ENCODE measurements at places on chromosomes 4 and X.
A peak's percentile ranks its signal among the peaks of the same experiment; 100 is the strongest.

GRCh38 chr4:185317880-185318279 lies 77.8 kb downstream of the LRP2BP start:
- no peak for DNase-seq

DNA sequence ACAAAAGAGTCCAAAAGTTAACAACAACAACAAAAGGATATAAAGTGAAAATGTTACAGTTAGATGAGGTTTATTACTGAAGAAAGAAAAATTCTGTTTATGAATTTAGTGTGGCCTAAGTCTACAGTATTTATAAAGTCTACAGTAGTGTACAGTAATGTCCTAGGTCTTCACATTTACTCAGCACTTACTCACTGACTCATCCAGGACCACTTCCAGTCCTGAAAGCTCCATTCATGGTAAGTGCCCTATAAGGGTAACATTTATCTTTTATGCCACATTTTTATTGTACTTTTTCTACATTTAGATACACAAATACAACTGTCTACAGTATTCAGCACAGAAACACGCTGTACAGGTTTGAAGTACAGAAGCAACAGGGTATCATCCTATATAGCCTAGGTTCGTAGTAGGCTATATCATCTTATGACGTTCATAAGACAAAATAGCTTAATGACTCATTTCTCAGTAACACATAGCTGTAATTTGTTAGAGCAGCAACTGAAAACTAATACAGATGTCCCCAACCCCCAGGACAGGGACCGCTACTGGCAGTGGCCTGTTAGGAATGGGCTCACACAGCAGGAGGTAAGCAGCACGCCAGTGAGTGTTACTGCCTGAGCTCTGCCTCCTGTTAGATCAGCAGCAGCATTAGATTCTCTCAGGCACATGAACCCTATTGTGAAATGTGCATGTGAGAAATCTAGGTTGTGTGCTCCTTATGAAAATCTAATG lies 61.3 kb downstream of the CENPC start:
- DNase-seq: no peak

DNA sequence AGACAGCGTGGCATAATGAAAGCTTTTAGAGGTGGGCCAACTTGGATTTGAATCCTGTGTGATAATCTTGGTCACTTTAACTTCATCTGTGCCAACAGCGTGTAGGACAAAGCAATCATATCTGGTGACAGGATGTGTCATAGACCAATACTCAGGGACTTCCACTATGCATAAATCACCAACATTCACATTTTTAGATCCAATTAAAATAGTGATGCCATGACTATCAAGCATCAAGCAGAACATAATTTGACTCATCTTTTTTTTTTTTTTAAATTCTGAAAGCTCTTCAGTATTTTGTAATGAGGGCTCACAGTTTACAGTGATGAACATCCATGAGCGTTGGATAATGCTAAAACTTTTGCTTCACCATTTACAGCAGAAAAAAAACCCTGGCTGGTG lies 27.3 kb upstream of the RAPGEF2 start:
- no peak for DNase-seq

GRCh38 chr4:55133951-55134350 lies 8.6 kb upstream of the KDR start:
- DNase-seq: no peak

GRCh38 chr4:147078362-147078761 lies 132.7 kb upstream of the TTC29 start:
- DNase-seq: no peak

- peak; percentile 50 for DNase-seq
Observed at GRCh38 chr4:6201580-6202091, 1.3 kb upstream of the JAKMIP1 start.

GRCh38 chrX:30822068-30822681 lies 66.9 kb downstream of the TAB3 start:
- DNase-seq: no peak

DNA sequence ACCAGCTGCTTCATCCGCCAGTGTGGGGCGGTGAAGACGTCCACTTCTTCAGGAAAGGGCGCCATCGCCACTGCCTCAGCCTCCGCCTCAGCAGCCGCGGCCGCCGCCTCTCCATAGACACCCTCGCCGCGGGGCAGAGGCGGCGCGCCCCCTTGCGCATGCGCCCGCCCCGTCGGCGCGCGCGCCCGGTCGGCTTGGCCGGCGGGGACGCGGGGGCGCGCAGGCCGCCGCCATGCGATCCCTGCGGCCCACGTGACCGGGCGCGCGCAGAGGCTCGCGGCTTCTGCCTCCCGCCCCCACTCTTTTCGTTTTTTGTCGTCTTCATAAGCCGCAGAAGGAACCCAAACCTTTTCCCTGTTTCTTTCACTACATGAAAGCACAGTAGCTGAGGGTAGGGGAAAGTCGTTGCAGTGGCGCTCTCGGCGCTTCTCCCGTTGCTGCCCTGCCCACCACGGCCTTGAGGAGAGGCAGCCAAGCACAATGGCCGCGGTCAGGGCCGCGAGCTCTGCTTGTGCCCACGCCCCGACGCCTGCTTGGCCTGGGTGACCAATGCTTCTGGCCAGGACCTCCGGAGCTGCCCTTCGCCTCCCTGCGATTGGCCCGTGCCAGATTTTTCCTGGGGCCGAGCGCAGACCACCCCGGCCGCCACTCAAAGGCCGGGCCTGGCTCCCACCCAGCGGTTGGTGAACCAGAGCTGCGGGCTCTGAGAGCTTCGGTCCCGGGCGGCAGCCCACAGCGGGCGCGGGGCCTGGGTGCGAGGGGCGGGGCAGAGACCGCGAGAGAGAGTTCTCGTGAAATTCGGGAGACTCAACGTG lies at the start of gene FBXL5:
FBXL5 (minus strand) TSS at position 135 of the 815 bp plus-strand sequence; CDS start at position 65, 70 bp downstream.
- peak; percentile 74 for DNase-seq

GRCh38 chrX:1449036-1449822 lies 3.5 kb downstream of the ASMTL start:
- no peak for DNase-seq

GRCh38 chr4:110296892-110297291 lies 98.5 kb upstream of the ELOVL6 start:
- DNase-seq: no peak

GRCh38 chr4:16253127-16253960 lies 27.1 kb upstream of the TAPT1 start:
- no peak for DNase-seq

DNA sequence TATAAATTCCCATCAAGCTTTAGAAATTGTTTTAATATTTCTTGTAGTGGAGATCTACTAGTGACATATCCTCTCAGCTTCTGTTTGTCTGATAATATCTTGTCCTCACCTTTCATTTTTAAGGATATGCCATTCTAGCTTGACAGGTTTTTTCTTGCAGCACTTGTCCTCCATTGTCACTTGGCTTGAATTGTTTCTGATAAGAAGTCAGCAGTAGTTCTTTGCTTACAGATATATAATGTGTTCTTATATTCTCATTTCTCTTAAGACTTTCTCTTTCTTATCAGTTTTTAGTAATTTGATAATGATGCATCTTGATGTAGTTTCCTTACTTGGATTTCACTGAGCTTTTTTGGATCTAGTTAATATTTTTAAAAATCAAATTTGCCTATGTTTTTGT lies 120.6 kb upstream of the NUDT6 start:
- DNase-seq: no peak

GRCh38 chr4:87567191-87567590 lies 38.0 kb upstream of the SPARCL1 start:
- no peak for DNase-seq

- DNase-seq: no peak
Observed at GRCh38 chrX:34578237-34578636, 78.8 kb downstream of the TMEM47 start.

GRCh38 chrX:129772796-129773431 lies 6.8 kb upstream of the SASH3 start:
- peak; percentile 48 for DNase-seq

DNA sequence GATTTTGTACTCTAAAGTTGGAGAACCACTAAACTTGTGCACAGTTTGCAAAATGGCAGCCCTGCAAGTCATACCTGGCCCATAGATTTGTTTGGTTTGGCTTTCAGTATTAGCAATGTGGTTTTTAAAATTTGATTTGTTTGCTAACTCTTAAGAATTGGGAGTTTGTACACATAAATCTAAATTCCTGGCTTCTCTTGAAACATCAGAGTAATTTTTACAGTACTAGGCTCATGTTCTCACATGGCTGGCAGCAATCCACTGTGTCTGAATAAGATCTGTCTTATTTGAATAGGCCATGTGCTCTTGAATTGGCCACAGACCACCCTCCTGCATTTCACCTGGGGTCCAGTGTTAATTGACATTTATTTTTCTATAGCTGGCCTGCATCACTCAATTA lies 21.3 kb downstream of the DIAPH2 start:
- no peak for DNase-seq

- DNase-seq: no peak
Observed at GRCh38 chr4:168522829-168523489, 26.1 kb downstream of the PALLD start.

DNA sequence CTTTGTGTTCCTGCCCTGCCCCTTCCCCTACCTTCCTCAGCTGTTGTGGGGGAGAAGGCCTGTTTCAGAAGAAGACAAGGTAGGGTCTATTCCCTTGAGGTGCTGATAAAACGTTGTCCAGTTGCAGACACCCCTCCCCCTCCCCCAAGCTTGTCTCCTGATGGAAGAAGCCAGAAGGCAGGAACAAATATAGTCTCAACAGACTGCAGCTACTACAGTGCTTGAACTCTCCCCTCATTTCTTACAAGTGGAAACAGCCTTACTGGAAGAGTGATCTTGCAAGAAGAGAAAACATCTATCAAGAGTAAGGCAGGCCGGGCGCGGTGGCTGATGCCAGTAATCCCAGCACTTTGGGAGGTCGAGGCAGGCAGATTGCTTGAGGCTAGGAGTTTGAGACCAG lies 11.0 kb upstream of the MAP7D3 start:
- no peak for DNase-seq

GRCh38 chrX:141732031-141732430 lies 33.5 kb upstream of the SPANXD start:
- no peak for DNase-seq

GRCh38 chr4:143514497-143514896 lies 995 bp downstream of the SMARCA5 start:
- no peak for DNase-seq

DNA sequence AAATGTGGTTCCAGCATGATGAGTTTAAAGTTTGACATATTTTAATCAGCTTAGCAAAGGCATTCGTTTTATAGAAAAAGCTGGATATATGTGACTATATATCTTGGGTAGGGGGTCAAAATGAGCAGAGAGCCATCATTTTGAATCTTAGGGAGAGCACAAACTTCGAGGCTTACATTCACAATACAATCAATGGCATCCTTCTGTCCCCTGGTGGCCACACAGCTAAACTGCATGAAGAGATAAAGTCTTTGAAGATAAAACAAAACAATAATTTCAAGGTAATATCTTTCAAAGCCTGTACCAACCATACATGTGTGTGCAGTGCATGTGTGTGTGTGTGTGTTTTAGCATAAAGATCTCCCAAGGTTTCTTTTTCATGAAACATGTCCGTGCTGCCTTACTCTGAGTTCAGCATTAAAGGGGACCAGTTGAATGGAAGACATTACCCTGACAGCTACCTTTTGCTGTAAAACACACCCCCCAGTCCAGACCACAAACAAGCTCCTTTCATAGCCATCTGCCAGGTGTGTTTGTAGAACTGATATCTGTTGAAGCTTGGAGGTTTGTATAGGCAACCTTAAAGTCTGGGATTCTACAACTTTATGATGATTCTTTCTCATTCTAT lies 22.0 kb downstream of the DYNLT3 start:
- DNase-seq: peak; percentile 22

- DNase-seq: no peak
Observed at GRCh38 chr4:142656178-142656577, 189.9 kb downstream of the INPP4B start.

GRCh38 chrX:123814343-123814742 lies 45.5 kb upstream of the XIAP start:
- no peak for DNase-seq

DNA sequence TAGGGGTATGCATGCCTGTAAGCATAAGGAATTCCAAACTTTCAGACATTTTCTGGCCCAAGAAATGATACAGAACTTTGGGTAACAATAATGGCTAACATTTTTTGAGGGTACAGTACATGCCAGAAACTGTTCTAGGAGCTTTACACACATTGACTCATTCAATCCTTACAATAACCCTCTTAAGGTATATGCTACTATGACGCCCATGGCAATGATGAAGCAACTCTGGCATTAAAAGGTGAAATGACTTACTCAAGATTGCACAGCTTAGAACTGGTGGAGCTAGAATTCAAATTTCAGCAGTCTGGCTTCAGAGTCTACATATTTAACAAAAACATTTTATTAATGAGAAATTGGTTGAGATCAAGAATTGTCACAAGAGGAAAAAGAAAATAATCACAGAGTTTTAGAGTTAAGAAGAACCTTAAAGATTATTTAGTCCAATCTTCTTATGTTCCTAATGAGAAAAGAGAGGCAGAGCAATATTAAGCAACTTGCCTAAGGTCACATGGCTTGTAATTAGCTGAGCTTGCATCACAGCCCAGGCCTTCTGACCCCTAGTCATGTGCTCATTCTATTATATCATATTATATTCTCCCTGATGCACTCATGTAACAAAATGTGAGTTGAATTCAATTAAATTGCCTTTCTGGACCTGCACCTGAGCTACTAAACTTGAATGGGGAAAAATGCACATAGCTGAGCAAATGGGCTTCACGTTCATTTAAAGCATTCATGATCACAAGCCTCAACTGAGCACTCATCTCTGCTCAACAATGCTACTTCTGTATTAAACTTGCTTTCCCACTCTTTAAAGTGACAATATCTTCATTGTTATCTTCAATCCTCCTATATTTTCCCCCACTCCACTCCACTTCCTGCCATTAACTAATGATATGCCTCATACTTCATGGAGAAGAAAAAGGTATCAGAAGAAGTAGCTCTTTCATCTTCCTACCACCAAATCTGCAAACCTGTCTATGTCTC lies 73.2 kb downstream of the ENOX2 start:
- no peak for DNase-seq

- DNase-seq: no peak
Observed at GRCh38 chr4:133498149-133498548, 349.1 kb downstream of the PCDH10 start.

- DNase-seq: no peak
Observed at GRCh38 chr4:9816285-9816684, 34.9 kb downstream of the DRD5 start.

DNA sequence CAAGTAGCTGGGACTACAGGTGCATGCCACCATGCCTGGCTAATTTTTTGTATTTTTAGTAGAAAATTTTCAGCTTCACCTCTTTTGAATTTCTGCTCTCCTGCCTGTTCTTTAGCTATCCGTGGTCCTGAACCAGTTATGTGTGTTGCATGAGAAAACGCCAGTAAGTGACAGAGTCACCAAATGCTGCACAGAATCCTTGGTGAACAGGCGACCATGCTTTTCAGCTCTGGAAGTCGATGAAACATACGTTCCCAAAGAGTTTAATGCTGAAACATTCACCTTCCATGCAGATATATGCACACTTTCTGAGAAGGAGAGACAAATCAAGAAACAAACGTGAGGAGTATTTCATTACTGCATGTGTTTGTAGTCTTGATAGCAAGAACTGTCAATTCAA lies 13.9 kb downstream of the ALB start:
- DNase-seq: no peak
